ENCODE measurements at places on chromosomes 7 and 10. TPM values are rescaled to one million over a fixed set of nuclear protein-coding genes. Genes with fewer than 3 reads are reported as not detected.

SLC18A3 gene
- not detected for total RNA-seq

GRCh38 chr10:21976739-21977138 lies 26.8 kb downstream of the DNAJC1 start:
- H3K27me3 ChIP-seq = no peaks in the 10 kb centered on the region
- H3K4me1 ChIP-seq = no peaks in the 10 kb centered on the region
- peak overlapping the region; percentile 50 for H3K27ac ChIP-seq
- H3K4me3 ChIP-seq = peak overlapping the region; percentile 68

CUBN gene
- total RNA-seq = 0.26 TPM

- no peak overlapping the region for H3K27ac ChIP-seq
- H3K4me1 ChIP-seq = no peaks in the 10 kb centered on the region
- DNase-seq = no peak
- H3K27me3 ChIP-seq = no peaks in the 10 kb centered on the region
- H3K36me3 ChIP-seq = peaks cover 6% of the 10 kb centered on the region
These were observed 43.4 kb downstream of the HIPK2 start for GRCh38 chr7:139734395-139734794.

PSAP gene
- total RNA-seq = 346 TPM

DNA sequence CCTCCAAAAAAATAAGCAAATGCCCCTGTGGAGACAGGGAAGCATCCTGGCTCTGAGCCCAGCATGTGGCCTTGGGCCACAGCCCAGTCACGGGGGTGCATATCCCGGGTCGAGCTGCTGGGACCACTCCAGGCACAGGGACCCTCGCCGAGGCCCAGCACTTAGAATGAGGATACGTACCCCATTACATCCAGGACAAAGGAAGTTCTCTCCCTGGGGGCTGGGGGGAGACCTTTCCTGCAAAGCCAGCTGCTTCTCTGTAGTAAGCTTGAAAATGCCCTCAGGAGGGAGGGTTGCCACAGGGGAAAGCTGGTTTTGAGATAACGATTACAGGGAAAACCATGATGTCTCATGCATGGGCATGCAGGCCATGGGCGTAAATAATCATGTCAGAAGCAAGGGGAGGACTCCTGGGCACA lies 75.5 kb downstream of the HIPK2 start:
- no peak overlapping the region for H3K4me3 ChIP-seq
- DNase-seq = no peak
- H3K27me3 ChIP-seq = no peaks in the 10 kb centered on the region

GRCh38 chr7:6221340-6222319 lies 50.8 kb downstream of the CYTH3 start:
- DNase-seq = no peak
- no peak overlapping the region for H3K4me3 ChIP-seq
- no peaks in the 10 kb centered on the region for H3K4me1 ChIP-seq
- no peak overlapping the region for H3K27ac ChIP-seq

GRCh38 chr10:103663236-103663635 lies 169.7 kb downstream of the NEURL1 start:
- no peaks in the 10 kb centered on the region for H3K27me3 ChIP-seq
- DNase-seq = no peak
- H3K27ac ChIP-seq = no peak overlapping the region
- H3K36me3 ChIP-seq = peaks cover 5% of the 10 kb centered on the region
- 0 out of 3 replicates have a peak overlapping the region, but pooled peaks have one; percentile 2 for H3K4me3 ChIP-seq

GRCh38 chr7:107244613-107245012 lies 75.8 kb downstream of the HBP1 start:
- H3K4me1 ChIP-seq = no peaks in the 10 kb centered on the region
- H3K36me3 ChIP-seq = peaks cover 43% of the 10 kb centered on the region
- no peak for DNase-seq

SLC26A3 gene
- not detected for total RNA-seq

Data from H9 (cell line).